Thyroid gland (tissue), 4 donors: ENCODE measurements at places on chromosomes 11 and 22.
A peak's percentile ranks its signal among the peaks of the same experiment; 100 is the strongest.

- H3K4me3 ChIP-seq, result no peak overlapping the region
- H3K27me3 ChIP-seq, result no peaks in the 10 kb centered on the region
- no peaks in the 10 kb centered on the region for H3K36me3 ChIP-seq
- H3K27ac ChIP-seq, result peak overlapping the region; percentile 3
These were observed 17.2 kb downstream of the ARHGEF17 start for GRCh38 chr11:73325036-73325981.

DNA sequence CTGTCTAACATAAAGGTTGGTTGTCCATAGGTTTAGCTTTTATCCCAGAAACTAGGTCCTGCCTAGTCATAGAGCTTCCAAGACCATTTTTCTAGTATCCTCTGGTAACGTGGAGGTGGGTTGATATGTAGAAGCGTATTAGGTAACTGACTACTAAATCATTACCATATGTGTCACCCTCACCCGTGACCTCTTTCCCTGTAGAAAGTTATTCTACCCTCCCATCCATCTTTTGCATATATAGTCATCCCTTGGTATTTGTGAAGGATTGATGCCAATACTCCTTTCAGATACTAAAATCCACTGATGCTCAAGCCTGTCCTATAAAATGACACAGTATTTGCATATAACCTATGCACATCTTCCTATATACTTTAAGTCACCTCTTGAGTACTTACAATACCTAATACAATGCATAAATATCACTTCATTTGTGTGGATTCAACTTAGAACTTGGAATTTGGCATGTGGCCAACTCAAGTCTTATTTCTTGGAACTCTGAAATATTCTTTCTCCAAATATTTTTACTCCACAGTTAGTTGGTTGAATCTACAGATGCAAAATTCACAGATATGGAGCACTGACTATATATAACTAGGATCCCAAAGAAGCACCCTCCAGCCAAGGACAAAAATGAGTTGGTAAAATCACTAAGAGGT is 497.0 kb upstream of the TENM4 start:
- H3K36me3 ChIP-seq, result no peaks in the 10 kb centered on the region
- no peaks in the 10 kb centered on the region for H3K4me1 ChIP-seq
- no peak overlapping the region for H3K4me3 ChIP-seq
- H3K27ac ChIP-seq, result no peak overlapping the region
- no peaks in the 10 kb centered on the region for H3K27me3 ChIP-seq
- DNase-seq, result no peak

- no peaks in the 10 kb centered on the region for H3K4me1 ChIP-seq
- H3K36me3 ChIP-seq, result no peaks in the 10 kb centered on the region
- H3K27me3 ChIP-seq, result no peaks in the 10 kb centered on the region
- H3K4me3 ChIP-seq, result no peak overlapping the region
- H3K27ac ChIP-seq, result no peak overlapping the region
- no peak for DNase-seq
These were observed 31.7 kb upstream of the PDE3B start for GRCh38 chr11:14611939-14612338.

DNA sequence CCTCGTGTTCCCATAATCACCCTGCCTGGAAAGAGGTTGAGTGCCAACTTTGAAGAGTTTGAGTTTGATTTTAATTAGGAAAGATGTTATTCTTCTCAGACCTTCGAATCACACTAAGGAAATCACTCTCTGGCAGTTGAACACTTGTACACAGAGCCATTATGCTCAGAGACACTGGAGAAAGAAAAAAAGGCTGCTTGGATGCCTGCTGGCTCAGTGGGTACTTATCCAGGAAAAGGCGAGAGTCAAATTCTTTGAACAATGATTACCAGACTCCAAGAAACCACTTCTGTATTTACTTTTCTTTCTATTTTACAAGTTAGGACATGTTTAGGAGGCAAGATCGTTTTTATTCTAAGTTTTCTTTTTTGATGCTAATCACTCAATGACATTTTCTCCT is 438.5 kb upstream of the FAT3 start:
- no peaks in the 10 kb centered on the region for H3K27me3 ChIP-seq
- DNase-seq, result no peak
- no peaks in the 10 kb centered on the region for H3K4me1 ChIP-seq
- H3K36me3 ChIP-seq, result no peaks in the 10 kb centered on the region

GRCh38 chr11:109350091-109350490 is 71.9 kb upstream of the C11orf87 start:
- H3K4me3 ChIP-seq, result no peak overlapping the region
- H3K4me1 ChIP-seq, result no peaks in the 10 kb centered on the region
- DNase-seq, result no peak
- no peaks in the 10 kb centered on the region for H3K36me3 ChIP-seq
- no peaks in the 10 kb centered on the region for H3K27me3 ChIP-seq

DNA sequence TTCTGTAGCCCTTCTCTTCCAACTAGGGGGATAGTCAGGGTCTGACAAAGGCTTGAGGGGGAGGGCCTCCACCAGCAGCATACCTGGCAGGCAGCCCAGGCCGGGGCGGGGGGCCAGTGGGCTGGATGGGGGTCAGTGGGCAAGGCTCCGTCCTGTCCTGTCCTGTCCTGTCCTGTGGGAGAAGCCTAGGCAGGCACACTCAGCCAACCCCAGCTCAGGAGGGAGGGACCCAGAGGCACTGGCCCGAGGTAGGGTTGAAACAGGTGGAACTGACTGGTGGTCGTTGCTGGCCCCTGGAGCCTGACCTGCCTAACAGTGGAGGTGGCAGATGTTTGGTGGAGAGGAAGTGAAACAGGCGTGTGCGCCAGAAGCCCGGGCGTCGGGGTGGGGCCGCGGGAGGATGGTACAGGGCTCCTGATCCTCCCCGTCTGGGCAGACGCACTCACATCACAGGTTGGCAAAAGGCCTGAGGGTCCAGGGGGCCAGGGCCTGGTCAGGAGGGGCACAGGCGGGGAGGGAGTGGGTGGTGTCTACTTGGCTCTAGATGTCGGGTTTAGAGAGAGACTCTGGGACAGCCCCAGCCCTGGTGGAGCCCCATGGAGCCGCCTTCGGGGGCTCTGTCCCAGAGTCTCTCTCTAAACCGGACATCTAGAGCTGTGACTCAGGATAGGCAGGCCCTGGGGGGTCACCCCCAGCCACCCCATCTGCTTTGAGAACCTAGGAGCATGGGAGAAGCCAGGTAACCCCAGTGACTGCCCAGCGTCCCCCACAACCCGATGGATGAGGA is 32.5 kb upstream of the GRAMD4 start:
- H3K4me1 ChIP-seq, result peaks cover 74% of the 10 kb centered on the region
- no peaks in the 10 kb centered on the region for H3K27me3 ChIP-seq
- H3K36me3 ChIP-seq, result no peaks in the 10 kb centered on the region
- DNase-seq, result peak; percentile 66

DNA sequence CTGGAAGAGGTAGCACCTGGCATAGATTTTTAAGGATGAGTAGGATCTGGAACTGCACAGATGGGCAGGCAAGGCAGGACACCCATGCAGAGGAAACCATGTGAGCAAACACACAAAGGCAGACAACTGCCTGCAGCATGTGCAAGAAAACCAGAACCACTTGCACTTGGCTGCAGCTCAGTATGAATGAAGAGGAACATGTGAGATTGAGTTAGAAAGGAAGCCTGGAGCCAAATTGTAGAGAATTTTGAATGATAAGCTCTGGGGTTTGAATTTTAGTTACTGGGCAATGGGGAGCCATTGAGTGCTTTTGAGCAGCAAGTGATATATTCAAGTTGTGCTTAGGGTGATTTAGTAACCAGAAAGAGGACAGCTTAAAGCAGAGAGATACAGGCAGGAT is 583.4 kb downstream of the SOX6 start:
- H3K4me1 ChIP-seq, result peaks cover 16% of the 10 kb centered on the region
- no peak overlapping the region for H3K27ac ChIP-seq
- H3K27me3 ChIP-seq, result no peaks in the 10 kb centered on the region

DNA sequence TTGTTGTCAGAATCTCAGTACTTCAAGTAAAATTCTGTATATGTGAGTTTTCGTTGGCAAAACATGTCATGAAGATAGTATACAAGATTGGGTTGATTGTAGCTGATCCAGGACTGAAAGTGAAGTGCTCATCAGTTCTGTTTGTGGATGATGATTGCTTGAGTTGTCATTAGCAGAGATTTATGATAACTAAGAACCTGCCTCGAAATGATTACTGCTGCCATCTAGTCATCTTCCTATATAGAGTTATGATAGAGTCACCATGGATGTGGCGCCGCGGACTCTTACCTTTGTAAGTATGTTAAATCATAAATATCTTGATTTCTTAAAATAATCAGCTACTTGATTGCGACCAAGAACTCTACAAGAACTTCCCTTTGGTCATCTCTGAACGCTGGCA is 27.9 kb upstream of the MYO18B start:
- no peak for DNase-seq
- H3K27me3 ChIP-seq, result no peaks in the 10 kb centered on the region
- no peaks in the 10 kb centered on the region for H3K36me3 ChIP-seq
- no peak overlapping the region for H3K4me3 ChIP-seq
- H3K27ac ChIP-seq, result no peak overlapping the region
- H3K4me1 ChIP-seq, result peaks cover 15% of the 10 kb centered on the region

DNA sequence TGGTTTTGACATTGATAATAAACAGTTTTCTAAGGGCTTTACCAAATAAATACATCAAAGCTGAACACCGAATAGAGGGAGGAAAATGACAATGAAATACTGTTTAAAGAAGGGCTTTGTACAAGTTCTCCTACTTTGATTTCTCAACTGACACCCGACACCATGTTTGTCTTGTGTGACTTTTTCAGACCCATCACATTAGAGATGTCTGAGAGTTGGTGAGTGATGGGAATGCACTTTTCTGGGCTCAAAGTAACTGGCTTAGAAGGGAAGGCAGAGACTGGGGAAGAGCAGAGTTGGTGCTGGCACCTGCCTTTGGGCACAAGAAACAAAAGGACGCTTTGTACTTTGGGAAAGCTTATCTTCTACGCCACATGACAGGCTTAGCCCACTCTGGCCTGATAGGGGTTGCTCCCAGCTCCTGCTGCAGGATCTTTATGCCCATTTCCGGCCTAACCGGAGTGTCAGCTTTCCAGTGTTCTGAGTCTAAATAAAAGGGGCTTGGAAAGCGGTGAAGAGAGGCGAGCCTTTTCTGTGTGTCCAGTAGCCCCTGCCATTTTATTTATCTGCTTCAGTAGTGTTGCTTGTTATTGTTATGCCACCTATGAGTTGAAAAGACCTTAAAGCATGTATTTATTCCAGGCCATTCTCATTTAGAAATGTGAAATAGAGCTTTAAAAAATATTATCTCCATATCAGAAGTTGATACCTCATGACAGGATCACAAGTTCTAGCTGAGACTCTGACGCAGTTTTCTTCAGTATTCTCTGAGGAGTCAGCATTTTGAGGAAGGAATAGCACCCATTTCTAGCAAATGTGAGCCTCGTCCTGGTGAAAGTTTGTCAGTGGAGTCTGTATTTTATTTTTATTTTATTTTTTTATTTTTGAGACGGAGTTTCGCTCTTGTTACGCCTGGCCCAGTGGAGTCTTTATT is 24.2 kb downstream of the KREMEN1 start:
- no peaks in the 10 kb centered on the region for H3K27me3 ChIP-seq
- H3K4me3 ChIP-seq, result no peak overlapping the region
- peaks cover 22% of the 10 kb centered on the region for H3K4me1 ChIP-seq
- no peak for DNase-seq

DNA sequence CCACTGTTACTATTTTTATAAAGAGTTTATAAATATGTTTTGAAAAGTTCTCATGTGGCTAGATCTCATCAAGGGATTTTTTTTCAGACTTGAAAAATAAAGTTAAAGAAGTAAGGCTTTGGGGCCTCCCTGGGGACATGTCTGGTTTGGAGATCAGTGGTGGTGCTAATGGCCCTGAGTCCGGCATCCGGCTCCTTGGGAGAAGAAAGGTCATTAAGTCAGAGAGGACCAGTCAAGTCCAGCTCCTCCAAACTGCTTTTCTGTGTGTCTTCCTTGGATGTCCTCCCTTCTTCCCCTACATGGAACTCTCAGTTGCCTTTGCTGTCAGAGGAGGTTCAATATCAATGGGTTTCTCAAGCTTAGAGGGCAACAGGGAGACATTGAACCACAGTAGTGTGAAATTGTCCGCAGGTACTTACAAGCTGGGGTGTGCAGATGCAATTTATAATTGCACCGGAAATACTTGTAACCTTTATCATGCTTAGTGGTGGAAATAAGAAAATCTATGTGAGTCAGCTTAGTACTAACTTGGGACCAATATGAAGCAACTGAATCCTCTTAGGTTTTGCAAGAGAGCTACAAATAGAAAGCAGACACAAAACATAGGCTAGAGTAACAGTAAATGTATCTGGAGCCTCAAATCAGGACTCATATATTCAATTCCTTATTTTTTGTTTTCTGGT is 144.3 kb downstream of the TEAD1 start:
- peaks cover 32% of the 10 kb centered on the region for H3K4me1 ChIP-seq
- H3K4me3 ChIP-seq, result no peak overlapping the region
- DNase-seq, result no peak
- H3K27me3 ChIP-seq, result no peaks in the 10 kb centered on the region
- H3K36me3 ChIP-seq, result no peaks in the 10 kb centered on the region
- H3K27ac ChIP-seq, result no peak overlapping the region

GRCh38 chr11:43975629-43976028 is 33.2 kb downstream of the C11orf96 start:
- H3K4me3 ChIP-seq, result no peak overlapping the region
- no peak overlapping the region for H3K27ac ChIP-seq
- H3K36me3 ChIP-seq, result no peaks in the 10 kb centered on the region
- no peaks in the 10 kb centered on the region for H3K27me3 ChIP-seq
- no peak for DNase-seq

- H3K27me3 ChIP-seq, result no peaks in the 10 kb centered on the region
- no peaks in the 10 kb centered on the region for H3K36me3 ChIP-seq
- H3K4me1 ChIP-seq, result no peaks in the 10 kb centered on the region
- H3K27ac ChIP-seq, result no peak overlapping the region
- no peak overlapping the region for H3K4me3 ChIP-seq
- no peak for DNase-seq
These were observed 26.5 kb downstream of the CWC15 start for GRCh38 chr11:94946812-94947211.

- H3K27me3 ChIP-seq, result no peaks in the 10 kb centered on the region
- no peak overlapping the region for H3K4me3 ChIP-seq
These were observed 296.8 kb upstream of the FOLH1 start for GRCh38 chr11:49505231-49505630.

- peak; percentile 57 for DNase-seq
- H3K4me3 ChIP-seq, result no peak overlapping the region
- peaks cover 46% of the 10 kb centered on the region for H3K4me1 ChIP-seq
- H3K36me3 ChIP-seq, result no peaks in the 10 kb centered on the region
- H3K27me3 ChIP-seq, result no peaks in the 10 kb centered on the region
- no peak overlapping the region for H3K27ac ChIP-seq
These were observed 34.1 kb downstream of the CD44 start for GRCh38 chr11:35173011-35173511.

DNA sequence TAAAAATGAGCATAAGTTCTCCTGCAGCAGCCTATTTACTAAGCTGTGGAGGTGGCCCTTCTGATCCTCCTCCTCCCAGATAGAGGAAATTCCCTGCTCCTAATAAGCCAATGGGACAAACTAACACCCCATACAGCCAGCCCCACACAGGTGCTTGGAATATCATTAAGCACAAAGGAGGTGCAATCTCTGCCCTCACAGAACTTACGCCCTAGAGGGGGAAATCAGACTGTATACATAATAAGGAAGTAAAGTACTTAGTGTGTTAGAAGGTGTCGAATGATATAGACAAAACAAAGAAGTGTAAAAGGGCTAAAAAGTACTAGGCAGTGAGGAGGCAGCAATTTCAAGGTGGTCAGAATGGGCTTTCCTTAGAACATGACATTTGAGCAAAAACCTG is 5.8 kb downstream of the MS4A12 start:
- DNase-seq, result no peak
- H3K36me3 ChIP-seq, result no peaks in the 10 kb centered on the region
- peaks cover 6% of the 10 kb centered on the region for H3K4me1 ChIP-seq
- H3K27me3 ChIP-seq, result no peaks in the 10 kb centered on the region
- no peak overlapping the region for H3K27ac ChIP-seq
- no peak overlapping the region for H3K4me3 ChIP-seq

- no peak overlapping the region for H3K27ac ChIP-seq
- no peak for DNase-seq
- H3K4me3 ChIP-seq, result no peak overlapping the region
- no peaks in the 10 kb centered on the region for H3K36me3 ChIP-seq
These were observed 32.0 kb upstream of the LRRC32 start for GRCh38 chr11:76702336-76703128.
